Activated naive CD4-positive, alpha-beta T cell (primary cell): ENCODE measurements at places on chromosomes 12 and 14.

DNA sequence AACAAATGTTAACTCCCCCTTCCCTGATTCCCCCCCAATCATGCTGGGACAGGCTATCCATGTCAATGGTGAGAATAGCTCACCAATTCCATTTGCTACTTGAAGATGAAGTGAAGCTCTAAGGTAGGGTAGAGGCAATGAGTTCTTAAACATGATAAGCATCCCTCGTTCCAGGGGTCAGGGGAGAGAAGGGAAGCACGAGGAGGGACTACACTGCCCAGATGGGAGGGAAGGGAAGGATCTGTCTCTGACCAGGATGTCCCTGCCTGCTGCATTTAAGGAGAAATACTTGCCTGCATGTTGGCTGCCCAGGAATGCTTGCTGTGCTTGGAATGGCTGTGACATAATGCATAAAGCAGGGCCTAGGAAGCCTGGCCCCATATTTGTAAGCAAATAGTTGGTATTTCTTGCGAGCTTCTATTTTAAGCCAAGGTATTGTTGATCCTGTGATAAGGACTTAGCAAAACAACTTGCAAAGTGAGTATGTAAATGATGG, 155.1 kb downstream of the CEP83 start:
- DNase-seq: no peak

DNA sequence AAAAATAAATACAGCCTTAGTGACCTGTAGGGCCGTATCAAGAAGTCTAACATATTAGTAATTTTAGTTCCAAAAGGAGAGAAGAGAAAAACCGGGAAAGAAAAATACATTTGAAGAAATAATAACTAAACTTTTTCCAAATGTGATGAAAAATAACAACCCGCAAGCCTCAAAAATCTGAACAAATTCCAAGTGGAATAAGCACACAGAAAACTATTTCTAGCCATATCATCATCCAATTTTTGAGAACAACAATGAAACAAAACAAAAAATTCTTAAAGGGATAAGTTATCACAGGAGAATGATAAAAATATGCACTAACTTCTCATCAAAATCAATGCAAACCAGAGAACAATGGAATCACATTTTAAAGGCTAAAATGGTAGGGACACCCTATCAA, 198.1 kb upstream of the PLXNC1 start:
- no peak for DNase-seq

DNA sequence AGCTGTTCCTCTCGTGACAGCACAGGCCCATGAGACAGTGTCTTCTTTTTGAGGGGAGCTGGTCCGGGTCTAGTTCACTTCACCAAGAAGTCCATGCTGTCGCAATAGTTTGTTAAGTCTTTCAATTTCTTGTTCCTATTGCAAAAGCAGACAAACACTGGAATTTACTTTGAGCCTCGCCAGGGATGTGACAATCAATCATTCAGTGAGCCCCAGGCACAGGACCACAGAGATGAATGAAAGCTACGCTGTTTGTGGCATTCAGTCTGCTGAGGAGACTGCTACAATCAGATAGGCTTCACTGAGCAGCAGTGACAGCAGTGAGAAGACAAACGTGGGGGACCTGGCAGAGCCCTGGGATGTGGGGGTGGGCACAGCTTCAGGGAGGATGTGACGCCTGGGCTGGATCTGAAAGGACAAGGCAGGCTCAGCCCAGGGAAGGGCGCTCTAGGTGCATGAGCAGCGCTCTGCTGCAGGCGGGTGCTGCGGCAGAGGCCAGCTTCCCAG, 35.5 kb downstream of the TCTN1 start:
- DNase-seq: no peak

- no peak for DNase-seq
These were observed 56.3 kb upstream of the KCNA5 start for GRCh38 chr12:4987076-4988046.

DNA sequence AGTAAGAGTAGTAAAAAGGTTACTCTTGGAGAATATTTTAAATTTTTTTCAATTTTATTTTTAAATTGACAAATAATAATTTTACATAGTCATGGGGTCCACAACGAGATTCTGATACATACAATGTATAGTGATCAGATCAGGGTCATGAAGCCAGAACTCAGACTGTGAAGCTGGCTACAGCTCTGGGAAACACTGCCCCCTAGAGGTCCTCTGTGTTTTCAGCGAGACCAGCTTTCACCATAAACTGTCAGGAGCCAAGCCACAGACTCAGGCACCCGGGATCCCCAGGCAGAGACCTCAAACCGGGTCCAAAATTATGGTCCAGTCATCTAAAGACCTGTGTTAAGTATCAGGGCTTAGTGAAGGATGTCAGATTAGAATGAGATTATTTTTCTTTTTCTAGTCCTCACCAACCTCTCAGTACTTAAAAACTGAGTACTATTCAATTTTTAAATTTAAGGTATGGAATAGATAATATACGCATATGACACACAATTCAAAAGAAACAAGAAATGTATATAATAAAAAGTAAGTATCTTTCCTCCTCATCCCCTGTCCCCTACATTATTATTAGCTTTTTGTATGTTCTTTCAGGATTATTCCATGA, 397.1 kb downstream of the MDGA2 start:
- no peak for DNase-seq

DNA sequence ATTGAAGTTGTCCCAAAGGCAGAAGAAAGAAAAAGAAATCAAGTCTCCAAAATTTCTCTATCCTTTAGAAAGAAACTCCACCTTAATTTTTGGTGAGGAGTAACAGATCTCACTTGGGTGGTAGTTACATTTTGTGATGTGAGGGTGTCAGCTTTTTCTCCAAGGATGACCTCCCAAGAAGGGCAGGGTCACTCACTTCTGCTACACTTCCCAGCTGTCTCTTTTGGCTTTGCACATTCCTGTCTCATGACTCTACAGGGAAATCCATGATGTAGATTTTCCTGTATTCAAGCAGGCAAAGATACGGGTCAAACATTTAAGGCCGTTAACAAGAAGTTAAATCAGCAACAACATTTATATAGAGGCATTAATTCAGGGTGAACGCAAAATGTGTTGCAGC, 1016.4 kb downstream of the NRXN3 start:
- DNase-seq: no peak

GRCh38 chr12:118922405-118922804, 58.9 kb upstream of the SRRM4 start:
- no peak for DNase-seq

DNA sequence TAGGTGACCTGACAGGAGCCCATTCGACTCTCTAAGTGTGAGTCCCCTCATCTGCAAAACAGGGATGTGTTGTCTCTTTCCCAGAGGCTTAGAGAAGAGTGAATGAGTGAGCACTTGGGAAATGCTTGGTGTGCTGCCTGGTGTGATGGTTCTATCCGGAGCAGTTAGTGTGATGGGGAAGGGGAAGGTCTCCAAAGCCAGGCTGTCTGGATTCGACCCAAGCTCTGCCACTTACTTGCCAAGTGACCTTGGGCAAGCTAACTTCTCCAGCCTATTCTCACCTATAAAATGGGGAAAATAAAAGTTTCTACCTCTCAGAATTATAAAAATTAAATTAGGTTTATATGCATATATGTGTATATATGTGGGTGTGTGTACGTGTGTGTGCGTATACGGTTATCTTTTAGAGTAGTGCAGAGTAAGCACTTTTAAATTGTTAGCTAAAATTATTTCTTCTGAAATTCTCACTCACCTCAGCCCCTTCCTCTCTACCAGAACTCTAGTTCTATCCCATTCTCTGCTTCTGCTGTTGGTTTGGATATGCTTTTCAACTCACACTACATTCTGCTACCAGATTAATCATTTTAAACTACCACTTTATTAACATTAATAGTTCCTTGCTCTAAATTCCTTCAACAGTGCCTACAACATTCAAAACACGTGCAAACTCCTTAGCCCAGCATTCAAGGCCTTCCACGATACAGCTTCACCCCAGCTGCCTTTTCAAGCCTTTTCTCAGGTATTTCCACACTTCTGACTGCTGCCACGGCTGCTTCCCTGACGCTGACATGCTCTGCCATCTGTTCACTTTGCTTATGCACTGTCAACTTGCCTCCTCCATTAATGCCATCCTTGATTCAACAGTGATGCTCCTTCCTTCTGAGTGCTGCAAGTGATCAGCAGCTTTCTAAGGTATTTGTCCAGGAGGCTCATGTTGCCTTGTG, 55.3 kb downstream of the DICER1 start:
- DNase-seq: no peak

GRCh38 chr12:105942281-105942680, 196.5 kb downstream of the NUAK1 start:
- no peak for DNase-seq

DNA sequence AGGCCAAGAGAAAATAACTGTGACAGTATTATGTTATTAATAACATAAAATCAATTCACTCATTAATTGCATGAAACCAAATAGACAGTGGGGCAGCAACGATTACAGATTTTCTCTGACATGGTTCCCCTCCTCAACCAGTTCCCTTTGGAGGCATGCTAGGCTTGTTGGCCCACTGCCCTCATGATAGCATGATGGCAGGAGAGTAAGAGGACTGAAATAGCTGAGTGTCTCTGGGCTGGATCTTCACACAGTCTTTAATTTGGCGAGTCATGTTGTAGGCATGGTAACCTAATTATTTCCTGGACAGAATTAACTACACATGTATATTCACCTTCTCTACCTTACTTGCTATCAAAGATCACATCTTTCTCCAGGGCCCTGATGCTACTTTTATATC, 266.2 kb upstream of the PELI2 start:
- DNase-seq: no peak

GRCh38 chr14:81400852-81401251, 728 bp upstream of the STON2 start:
- DNase-seq: no peak
